ENCODE measurements at places on chromosomes 2 and 18.

- DNase-seq = no peak
These were observed 15.7 kb downstream of the B3GNT7 start for GRCh38 chr2:231411237-231411636.

DNA sequence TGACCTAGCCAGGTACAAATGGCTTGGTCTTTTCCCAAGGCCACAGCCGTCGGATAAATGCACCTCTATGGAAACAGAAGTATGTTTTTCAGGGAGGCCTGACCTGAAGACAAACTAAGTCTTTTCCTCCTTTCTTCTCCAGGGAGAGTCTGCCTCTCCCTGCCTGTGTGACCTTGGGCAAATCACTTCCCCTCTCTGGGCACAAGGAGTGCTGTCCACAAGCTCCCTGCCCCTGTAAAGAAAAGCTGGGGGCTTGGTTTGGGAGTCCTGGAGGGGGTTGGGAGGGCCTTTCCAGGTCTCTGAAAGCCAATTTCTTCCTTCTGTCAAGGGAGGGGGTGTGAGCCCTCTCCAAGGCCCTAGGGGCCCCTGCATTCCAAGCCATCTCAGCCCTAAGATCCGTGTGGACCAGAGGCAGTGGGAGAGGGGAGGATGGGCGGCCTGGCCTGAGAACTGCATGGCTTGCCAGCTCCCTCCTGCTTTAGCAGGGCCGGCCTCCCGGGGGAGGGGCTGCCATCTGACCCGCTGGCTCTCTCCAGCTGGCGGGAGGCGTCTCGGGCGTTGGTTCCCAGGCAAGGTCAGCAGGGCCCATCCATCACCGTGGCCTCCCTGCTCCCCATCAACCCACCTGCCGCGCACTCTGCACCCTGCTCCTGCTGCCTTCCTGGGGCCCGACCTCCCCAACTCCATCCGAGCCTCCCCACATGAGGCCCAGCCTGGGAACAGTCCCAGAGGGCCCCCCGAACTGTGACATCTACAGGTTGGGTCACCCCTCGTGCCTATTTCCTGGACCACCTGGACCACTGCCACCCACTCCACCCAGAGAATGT, 61.4 kb downstream of the SMAD7 start:
- no peak for DNase-seq

- no peak for DNase-seq
These were observed 289.9 kb downstream of the NBAS start for GRCh38 chr2:15271276-15271675.

GRCh38 chr2:123717636-123718334, 307.3 kb upstream of the CNTNAP5 start:
- DNase-seq = no peak

- DNase-seq = no peak
These were observed 25.6 kb upstream of the ACSL3 start for GRCh38 chr2:222835143-222835822.

DNA sequence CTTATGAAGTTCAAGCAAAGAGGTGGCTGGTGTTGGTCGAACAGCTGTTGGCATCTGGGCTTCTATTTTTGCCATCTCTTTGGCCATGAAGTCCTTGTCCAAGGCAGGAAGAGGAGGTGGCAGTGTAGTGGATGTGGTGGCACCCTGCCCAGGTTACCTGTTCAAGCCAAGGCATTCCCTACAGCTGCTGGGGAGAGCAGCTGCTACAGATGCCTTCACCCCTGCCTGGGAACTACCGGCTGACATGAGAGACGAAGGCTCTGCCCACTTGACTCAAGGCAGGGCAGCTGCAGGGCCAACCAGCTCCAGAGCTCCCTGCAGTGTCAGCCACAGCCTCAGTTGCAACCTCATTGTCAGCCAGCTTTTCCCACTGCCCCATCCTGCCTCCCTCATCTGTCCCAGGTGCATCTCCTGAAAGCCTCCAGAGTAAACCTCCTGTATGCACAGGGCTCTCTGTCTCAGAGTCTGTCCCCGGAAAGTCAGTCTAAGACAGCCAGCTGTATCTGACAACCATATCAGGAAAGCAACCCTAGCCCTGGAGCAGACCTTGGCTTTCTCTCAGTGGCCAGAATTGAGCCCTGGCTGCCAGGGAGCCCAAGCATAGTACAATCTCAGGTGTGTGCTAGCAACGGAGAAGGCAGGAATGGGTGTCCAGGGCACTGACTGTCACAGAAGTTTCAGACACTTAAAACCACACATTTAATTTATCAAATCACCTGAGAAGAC, 115.9 kb downstream of the RPIA start:
- DNase-seq = no peak

DNA sequence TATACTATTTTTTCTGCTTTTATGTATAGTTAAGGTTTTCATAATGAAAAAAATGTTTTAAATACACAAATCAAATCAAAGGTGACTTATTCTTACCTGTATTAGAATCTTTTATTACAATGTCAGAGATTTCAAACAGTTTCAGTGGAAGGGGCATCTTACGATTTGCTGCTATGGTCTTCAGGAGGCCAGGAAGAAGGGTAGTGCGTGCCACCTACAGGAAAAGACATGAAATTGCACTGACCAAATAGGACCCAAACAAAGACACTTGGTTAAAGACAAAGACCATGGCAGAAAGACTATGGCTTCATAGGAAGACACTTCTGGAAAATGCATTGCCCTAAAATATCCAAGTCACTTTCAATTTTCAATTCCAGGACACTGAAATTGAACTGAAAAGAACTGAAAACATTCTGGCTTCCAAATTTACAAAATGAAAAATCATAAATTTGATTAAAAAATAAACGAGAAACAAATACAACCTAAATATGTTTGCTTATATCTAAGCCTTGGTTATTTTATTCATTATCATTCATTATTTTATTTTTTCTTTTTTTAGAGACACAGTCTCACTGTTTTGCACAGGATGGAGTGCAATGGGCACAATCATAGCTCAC, 42.1 kb downstream of the FARSB start:
- no peak for DNase-seq

DNA sequence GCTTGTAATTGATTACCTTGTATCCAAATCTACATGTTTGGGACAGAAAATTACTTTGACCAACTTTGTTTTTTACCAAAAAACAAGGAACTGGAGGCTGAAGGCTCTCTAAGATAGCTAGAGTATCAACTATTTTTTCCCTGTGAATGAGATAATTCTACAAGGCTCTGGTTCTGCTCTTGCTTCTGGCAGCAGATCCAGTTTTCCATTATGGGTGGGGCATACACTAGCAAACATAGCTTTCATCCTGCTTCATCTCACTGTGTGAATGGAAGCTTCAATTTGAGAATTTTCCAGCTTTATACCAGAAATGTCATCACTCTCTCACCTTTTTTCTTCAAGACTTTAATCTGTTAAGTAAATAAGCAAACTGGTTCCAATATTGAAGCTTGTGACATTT, 249.7 kb downstream of the RPRM start:
- no peak for DNase-seq

DNA sequence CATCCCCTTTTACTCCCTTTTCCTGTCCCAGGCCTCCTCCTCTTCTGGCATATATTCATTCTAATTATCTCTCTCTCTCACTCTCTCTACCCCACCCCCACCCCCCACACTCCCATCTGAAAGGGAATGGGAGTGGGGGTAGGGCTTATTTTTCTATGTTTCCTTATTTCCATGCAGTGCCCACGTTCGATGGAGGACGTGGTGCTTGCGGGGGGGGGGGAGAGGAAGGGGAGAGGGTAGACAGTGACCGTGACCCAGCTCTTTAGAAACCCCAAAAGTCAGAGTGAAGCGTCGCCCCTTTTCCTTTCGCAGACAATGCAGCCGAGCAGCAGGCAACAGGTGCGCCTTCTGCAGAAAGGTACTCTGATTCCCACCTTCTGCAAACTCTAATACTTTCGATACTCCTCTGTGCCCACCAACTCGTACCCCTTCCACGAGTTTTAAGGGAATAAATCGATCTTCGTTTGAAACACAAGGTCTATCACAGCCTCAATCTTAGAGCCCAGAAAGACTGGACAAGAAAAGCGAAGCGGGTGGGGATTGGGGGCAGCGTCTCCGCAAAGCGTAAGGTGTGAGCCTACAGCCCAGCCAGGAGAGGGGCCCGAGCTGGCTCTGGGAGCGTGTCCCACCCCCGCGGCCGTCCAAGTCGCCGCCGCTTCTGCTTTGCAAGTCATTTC, 891 bp upstream of the NR4A2 start:
- DNase-seq = no peak

DNA sequence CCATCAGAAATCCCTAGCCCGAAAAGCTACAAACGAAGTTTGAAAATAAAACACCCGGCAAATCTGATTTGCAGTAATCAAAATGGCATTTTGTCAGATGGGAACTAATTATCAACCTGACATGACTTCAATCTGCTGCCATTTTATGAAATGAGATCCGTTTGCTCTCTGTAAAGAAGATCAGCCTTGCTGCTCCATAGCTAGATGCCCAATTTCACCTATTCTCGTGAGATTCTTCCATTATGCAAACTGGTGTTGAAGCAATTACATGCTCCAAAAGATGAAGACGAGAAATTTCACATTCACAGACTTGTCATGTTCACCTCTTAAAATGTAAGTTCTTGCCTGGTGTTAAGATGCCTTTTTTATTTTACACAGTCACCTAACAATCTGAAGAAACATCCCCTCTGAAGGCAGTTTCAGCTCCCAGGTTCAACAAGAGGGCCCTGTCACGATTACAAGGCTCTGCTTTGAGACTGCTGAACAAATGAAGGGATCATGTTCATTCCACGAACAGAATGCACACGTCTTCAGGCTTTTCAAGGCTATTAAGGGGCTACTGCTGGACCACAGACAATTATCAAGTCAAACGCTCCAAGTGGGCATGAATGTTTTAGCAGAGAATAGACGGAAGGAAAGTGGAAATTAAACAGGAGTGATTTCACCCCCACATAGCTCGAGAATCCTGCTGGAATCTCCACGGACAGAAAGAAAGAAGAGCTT, 172.6 kb upstream of the PID1 start:
- DNase-seq = no peak

DNA sequence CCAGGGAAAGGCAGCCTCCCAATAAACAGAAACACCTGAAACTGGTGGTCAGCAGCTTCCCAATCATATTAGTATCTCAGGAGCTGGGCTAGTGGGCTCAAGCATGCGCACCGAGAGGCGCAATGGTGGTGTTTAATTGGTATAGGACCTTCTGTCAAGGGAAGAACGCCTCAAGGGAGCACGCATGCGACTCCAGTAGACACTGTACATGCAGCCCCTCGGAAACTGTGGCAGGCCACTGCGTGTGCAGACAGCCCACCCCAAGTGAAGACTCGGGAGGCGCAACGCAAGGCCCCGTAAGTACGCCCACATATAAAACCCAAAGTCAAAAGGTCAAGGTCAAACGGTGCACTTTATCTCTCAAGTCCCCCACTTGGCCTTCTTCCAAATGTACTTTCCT, 1405.8 kb downstream of the DPP10 start:
- DNase-seq = no peak

GRCh38 chr2:126808929-126809328, 89.8 kb upstream of the TEX51 start:
- no peak for DNase-seq

DNA sequence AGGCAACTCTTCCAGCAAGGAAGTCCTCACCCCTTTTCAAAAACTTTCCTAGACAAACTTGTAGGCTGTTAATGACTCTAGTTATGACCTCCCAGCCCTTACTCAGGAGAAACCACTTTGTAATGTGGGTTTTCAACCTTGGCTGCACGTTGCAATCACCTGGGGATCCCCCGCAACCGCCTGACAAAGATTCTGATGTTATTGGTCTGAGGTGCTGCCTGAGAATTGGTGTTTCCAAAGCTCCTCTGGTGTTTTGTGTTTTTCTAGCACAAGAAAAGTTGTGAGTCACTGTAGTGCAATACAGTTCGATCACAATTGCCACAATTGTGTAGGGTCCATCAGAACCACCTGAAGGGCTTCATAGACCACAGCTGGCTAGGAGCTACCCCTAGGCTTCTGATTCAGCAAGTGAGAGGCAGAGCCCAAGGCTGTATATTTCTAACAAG, 121.6 kb downstream of the SP100 start:
- DNase-seq = no peak

DNA sequence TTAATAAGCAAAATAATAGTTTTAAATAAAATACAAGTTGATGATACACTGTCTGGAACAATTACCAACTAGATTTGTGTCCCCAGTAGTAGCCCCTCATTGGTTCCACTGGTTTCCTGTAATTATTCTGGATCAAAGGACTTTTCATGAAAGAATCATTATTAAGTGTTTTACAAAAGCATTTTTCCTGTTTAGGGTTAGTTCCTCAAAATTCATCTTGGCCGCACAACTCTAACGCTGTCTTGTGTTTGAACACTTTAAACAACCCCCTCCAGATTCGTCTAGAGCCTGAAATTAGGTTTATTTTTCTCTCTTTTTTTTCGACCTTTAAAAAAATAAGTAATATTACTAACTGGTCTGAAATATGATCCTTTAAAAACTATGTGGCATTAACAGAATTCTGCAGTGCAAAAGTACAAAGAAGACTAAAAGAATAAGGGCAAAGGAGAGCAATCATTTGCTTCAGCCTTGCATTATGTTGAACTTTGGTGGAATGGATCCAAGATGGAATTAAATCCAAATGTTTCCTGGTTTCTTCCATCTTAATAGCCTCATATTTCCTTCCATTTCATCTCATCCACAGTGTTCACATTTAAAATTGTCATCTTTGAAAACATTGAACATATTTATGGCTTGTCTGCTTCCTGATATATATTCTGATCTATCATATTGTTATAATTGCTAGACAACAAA, 678.4 kb downstream of the IRS1 start:
- DNase-seq = no peak

DNA sequence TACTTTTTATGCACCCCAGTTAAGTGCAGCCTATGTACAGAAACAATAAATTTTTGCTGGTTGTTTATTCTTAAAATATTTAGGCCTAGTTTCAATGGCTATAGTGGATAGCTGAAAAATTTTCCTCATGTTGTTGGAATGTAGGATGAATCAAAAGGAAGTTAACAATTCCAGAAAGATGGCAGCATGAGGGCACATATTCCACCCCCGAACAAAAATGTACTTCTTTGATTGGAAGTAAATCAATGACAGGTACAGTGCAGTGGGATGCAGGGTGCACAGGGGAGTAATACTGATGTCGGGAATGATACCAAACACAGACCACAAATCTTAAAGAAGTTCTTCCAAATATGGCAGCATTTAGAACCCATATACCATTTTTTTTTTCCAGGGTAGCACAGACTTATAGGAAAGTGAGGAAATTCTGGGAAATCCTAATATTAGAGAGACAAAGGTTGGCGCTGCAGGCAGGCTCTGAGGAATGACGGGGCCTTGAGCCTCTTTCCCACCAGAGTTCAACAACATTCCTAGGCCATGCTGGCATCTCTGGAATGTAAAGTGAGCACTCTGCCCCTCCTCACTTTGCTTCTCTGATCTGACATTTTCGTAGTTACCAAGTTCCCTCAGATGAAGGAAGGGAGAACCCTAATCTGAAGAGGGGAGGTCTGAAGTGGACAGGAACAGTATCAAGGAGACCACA, 36.6 kb upstream of the IKZF2 start:
- DNase-seq = no peak
